EH (cell line): ENCODE measurements at places on chromosomes 16 and 17.

GRCh38 chr16:50584033-50584722, 36.0 kb downstream of the NKD1 start:
- no peak for DNase-seq

DNA sequence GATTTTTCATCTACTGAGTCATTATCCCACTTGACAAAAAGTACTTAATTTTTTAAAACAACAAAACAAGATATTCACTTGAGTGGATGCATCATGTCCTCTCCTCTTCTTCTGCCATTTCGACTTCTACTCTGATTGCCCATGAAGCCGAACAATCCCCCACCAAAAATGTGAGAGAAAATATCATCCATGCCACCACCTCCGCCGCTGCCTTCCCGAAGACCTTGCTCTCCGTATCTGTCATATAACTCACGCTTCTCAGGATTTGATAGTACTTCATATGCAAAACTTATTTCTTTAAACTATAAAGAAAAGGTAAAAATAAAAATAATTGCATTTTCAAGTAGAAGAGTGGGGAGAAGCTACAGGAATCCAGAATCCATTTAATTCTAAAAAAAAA, 2.2 kb downstream of the DNAJA2 start:
- DNase-seq = no peak

GRCh38 chr17:45093444-45094110, 32.5 kb downstream of the NMT1 start:
- DNase-seq = no peak

DNA sequence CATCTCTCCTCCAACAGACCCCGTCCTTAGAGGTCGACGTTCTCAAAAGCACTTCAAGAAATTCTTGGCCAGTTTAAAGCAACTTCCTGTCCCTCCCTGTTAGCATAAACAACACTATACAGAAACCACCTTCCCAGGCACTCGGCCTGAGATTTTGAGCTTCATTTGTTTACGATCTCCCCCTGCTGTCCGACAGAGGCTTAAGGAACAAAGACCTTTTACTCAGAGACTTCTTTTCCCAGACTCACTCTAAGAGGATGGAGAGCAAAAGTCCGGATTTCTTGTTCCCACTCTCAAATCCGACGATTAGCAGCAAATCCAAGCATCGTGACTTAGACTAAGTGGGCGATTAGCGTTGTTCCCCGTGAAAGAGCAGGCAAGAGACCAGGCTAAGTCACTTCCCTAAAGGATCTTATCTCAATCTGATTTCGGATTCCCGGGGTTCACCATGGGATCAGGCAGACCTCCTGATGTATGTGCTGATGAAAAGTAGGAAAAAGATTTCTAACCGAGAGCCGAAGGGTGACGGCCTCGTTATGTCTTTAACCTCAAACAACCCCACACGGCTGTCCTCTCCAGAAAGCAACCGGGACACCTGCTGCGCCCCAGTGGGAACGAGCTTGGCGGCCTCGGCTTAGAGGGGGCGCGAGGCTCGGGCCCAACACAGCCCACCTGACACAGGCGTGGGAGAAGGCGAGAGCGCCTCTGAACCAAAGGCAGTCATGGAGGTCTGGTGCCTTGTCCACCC, 598 bp downstream of the INPP5K start:
- DNase-seq = peak; percentile 89
